ENCODE measurements at places on chromosomes 2 and 18. TPM values are rescaled to one million over a fixed set of nuclear protein-coding genes. Genes with fewer than 3 reads are reported as not detected.

Gene STARD6
- not detected for total RNA-seq

DNA sequence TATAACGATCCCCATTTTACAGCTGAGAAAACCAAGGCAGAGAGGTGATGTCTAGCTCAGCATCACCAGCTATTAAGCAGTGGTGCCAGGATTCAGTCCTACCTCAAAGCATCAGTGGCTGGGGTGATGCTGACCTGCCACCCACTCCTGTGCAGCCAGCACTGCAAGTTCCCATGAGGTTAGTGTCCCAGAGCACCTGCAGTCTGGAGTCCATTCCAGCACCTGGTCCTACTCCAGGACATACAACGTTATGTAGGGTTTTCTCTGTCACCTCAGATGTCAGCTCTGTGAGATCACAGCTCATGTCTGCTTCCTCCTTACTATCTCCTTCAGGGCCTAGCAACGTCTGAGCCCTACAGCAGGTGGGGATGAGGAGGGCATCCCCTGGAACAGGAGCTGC lies 328.0 kb upstream of the HS6ST1 start:
- no peaks in the 10 kb centered on the region for H3K27me3 ChIP-seq
- H3K4me1 ChIP-seq, result no peaks in the 10 kb centered on the region
- DNase-seq, result no peak
- H3K36me3 ChIP-seq, result no peaks in the 10 kb centered on the region
- H3K4me3 ChIP-seq, result no peak overlapping the region
- no peak overlapping the region for H3K27ac ChIP-seq

Gene STEAP3
- total RNA-seq, result 4.3 TPM

DNA sequence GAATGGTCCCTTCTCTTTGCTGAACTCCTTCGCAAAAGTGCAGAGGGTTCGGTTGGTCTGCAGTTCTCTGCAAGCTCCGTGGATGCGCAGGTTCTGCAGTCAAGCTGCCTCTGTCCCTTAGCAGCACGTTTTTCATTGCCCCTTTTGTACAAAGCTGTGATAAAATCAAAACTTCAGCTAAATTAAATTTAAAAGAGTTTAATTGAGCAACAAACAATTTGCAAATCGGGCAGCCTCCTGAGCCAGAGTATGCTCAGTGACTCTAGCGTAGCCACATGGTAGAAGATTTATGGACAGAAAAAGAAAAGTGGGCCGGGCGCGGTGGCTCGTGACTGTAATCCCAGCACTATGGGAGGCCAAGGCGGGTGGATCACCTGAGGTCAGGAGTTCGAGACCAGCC lies 18.8 kb downstream of the TSN start:
- H3K36me3 ChIP-seq, result peaks cover 2% of the 10 kb centered on the region
- no peak overlapping the region for H3K27ac ChIP-seq
- no peaks in the 10 kb centered on the region for H3K4me1 ChIP-seq
- H3K27me3 ChIP-seq, result no peaks in the 10 kb centered on the region
- H3K4me3 ChIP-seq, result no peak overlapping the region

Gene CNDP1
- not detected for total RNA-seq
